ENCODE measurements at places on chromosomes 11 and 22.
A peak's percentile ranks its signal among the peaks of the same experiment; 100 is the strongest.

GRCh38 chr11:3684129-3684818, 13.1 kb upstream of the CHRNA10 start:
- no peak for DNase-seq

- DNase-seq = no peak
These were observed at the start of gene OR52B2 for GRCh38 chr11:6170226-6170625. Gene OR52B2, minus strand, starts transcription at chr11:6170326. Its CDS starts 0 bp downstream, at chr11:6170326.

GRCh38 chr11:130999086-130999485, 82.8 kb upstream of the SNX19 start:
- DNase-seq = no peak

DNA sequence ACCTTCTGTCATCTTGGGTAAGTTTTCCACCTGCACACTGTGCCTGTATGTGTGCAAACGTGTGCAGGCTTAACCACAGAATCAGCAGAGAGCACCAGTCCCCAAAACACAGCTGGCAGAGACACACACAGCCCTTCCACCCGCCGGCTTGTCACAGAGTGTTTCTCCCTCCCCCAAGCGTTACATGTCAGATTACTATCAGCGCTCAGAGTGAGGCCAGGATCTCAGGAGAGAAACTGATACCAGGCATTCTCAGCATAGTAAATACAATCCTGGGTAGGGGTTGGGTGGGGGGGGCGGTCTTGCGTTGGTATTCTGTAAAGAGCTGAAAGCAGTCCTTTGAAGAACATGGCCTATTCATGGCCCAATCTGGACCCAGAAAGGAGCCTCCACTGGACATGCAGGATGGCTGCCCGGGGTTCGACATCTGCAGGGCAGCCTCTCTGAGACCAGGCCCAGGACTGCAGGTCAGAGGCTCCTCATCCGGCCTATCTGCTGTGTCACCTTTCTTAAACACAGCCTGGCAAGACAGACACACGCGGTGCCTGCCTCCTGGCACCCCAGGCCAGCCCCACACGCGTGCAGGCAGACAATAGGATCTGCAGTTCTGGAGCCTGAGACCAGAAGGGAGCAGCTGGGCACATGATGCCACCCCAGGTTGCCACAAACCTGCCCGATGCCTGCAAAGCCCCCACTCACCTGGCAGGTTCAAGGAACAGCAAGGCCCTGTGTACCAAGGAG, 1.7 kb downstream of the OSBPL5 start:
- no peak for DNase-seq

GRCh38 chr22:17576470-17576869, 13.2 kb downstream of the SLC25A18 start:
- peak; percentile 36 for DNase-seq

- DNase-seq = no peak
These were observed 11.8 kb downstream of the SMPD1 start for GRCh38 chr11:6402061-6402470.

Measured in NCI-H345 (cell line).